Stimulated activated CD8-positive, alpha-beta memory T cell treated with anti-CD3 and anti-CD28 coated beads, Interleukin-4, amount 100 ng/mL, for 1 hour (primary cell): ENCODE measurements at places on chromosomes 16 and 17.
A peak's percentile ranks its signal among the peaks of the same experiment; 100 is the strongest.

GRCh38 chr17:16488186-16488967, 3.6 kb downstream of the LRRC75A start:
- no peak for DNase-seq

- no peak for DNase-seq
Measured at GRCh38 chr16:72138064-72138572, 33.8 kb downstream of the PMFBP1 start.

GRCh38 chr17:57911834-57912673, 43.2 kb downstream of the CUEDC1 start:
- no peak for DNase-seq

DNA sequence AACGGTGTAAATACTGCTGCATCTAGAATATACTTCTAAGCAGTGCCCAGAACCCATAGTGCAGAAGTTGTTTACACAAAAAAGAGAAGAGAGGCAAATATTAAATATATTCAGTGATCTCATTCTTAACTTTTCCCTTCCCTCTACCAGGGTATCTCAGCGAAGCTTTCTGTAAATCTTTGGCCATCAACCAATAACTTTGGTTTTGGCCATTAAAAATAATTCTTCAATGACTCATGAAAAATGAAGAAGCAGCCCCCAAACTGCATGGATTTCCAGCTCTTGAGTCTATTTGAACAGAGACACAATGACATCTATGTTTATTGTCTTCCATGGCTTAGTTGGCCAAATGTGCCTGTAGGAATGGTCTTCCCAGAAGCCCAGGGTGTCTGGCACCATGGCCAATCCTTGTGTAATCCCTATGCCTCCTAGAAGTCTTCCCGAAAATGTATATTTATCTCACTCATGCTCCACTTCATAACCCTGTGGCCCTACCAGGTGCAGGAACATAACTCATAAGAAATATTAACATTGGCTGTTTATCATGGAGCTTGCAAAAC, 646.6 kb downstream of the TOX3 start:
- no peak for DNase-seq

- DNase-seq: no peak
Measured at GRCh38 chr16:10122546-10122945, 59.7 kb downstream of the GRIN2A start.

DNA sequence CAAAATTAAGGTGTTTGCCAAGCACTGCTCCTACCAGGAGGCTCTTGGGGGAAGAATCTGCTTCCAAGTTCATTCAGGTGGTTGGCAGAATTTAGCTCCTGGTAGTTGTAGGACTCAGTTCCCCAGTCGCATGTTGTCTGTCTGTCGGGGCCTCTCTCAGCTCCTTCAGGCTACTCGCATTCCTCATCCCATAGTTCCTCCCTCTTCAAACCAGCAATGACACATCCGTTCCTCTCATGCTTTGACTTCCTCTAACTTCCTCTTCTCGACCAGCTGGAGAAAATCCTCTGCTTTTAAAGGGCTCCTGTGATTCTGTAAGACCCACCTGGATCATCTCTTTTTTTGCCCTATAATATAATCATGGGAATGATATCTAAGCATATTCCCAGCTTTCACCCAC, 108.1 kb downstream of the PMP22 start:
- no peak for DNase-seq

- DNase-seq: no peak
Measured at GRCh38 chr17:46171939-46172338, 21.3 kb downstream of the KANSL1 start.

DNA sequence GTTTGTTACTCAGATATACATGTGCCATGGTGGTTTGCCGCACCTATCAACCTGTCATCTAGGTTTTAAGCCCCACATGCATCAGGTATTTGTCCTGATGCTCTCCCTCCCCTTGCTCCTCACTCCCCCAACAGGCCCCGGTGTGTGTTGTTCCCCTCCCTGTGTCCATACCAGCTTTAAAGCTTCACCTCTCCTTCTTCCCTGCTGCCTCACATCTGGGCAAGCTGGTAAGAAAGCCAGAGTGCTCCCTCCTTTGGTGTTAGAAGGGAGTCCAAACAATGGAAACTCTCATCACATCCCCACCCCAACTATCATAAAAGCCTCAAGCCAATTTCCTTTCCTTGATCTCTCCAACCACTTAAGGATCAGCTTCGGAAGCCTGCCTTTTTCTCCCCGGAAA, 1115.6 kb upstream of the GOT2 start:
- DNase-seq: no peak

GRCh38 chr16:69396187-69397061, 10.6 kb upstream of the TERF2 start:
- peak; percentile 38 for DNase-seq

DNA sequence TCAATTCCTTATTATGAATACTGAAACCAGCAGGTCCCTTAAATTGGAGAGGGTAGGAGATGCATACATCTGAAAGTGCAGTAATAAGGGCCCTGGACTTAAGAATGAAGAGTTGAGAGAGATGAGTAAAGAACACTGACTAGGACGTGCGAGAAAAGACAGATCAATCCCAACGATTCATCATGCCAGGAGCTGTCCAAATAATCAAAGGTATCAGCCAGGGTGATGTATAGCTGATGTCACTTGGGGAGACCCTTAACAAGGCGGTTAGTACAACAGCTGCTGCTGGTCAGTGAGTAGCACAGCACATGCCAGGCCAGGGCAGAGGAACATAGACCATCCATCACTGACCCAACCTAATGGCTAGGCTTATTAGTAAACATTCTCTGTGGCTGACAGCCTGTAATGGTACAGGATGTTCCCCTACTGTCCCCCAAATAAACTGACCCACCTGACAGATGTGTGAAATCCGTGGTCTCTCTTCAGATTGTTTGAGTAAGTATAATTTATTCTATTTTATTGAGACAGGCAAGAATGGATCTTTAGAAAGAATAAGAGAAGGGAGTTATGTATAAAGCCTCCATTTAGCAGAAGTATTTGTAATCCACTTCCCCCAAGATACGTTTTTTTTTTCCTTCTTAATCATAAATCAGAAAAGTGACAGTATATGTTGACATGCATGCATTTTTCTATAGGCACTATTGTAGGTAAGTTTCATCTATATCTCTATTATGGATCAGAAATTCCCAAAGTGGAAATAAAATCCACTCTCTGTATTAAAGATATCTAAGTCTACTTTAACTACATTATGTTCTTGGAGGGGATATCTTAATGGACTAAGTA, 118.4 kb downstream of the SNX11 start:
- DNase-seq: no peak

DNA sequence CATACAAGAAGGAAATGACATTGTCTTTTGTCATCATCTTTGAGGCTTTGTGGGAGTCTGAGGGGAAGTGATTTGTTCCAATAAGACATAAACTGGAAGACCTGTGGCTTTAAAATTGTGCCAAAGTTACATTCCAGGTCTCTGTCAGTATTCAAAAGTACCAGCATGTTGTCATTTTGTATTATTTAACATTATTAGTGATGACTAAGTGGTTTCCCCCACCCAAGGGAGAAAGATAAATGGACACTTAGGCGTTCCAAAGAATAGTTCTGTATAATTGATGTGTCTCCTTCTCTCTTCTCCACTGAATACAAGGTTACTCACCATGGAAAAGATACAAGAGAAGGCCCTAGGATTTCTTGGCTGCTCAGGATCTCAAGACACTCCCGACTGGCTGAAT, 3.8 kb downstream of the CFAP97D1 start:
- DNase-seq: no peak

GRCh38 chr16:11392041-11392581, 46.9 kb downstream of the RMI2 start:
- no peak for DNase-seq

GRCh38 chr16:30488764-30489605, 16.4 kb downstream of the ITGAL start:
- no peak for DNase-seq

DNA sequence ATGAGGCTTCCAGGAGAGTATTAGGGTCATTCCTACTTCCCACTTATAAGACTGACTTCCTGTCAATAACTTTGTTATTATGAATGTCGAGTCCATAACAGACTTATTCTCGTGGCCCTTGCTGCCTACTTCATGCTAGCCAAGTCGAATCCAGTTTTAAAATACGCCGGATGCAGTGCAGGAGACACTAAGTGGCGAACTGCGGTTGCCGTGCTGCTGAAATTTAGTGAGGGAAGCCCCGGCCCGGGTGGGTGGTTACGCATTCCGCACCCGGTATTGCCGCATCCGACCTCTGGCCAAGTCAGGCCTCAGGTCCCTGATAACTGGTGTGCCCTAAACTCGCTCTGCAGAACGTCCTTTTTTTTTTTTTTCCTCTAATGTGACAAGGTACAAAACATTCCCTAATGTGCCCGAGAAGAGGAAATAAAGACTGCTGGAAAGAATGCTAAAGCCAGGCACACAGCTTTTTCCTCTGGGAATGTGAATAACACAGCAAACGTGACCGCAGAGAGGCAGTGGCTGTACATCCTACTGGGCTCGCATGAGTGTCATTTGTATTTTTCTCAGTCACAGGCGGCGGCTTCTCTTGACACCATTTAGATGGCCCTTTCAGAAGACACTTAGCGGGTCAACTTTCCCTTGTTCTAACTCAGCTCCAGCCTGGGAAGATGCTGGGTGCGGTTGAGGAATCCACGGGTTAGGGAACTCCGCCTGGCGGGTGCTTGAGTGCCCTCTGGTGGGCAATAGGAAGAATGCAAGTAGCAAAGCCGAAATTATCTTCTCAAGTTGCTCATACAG, 7.1 kb upstream of the AKTIP start:
- no peak for DNase-seq

DNA sequence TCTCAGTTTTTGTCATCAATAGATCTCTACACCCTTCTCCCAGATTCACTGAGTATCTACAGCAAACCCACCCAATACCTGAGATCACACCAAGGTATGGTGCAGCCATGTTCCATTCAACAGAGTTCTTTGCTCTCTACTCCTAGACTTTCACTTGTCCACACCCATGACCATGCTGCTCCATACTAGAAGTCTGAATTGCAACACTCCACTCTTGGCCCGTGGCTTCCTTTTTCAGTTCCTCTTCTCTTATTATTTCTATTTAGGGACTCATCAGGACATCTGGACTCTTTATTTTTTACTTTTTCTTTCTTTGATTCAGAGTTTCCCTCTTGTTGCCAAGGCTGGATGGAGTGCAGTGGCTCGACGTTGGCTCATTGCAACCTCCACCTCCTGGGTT, 37.1 kb downstream of the YWHAE start:
- DNase-seq: no peak

- DNase-seq: no peak
Measured at GRCh38 chr17:14316126-14316832, 15.4 kb downstream of the HS3ST3B1 start.

- DNase-seq: no peak
Measured at GRCh38 chr17:17025621-17026020, 16.6 kb upstream of the MPRIP start.

DNA sequence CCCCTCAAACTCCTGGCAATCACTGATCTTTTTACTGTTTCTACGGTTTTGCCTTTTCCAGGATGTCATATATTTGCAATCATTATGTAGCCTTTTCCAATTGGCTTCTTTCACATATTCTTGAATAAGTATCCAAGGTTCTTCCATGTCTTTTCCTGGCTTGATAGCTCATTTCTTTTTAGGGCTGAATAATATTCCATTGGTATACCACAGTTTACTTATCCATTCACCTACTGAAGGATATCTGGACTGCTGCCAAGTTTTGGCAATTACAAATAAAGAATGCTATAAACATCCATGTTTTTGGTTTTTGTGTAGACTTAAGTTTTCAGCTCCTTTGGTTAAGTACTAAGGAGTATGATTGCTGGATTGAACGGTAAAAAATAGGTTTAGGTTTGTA, 16.0 kb downstream of the GPATCH8 start:
- DNase-seq: no peak

DNA sequence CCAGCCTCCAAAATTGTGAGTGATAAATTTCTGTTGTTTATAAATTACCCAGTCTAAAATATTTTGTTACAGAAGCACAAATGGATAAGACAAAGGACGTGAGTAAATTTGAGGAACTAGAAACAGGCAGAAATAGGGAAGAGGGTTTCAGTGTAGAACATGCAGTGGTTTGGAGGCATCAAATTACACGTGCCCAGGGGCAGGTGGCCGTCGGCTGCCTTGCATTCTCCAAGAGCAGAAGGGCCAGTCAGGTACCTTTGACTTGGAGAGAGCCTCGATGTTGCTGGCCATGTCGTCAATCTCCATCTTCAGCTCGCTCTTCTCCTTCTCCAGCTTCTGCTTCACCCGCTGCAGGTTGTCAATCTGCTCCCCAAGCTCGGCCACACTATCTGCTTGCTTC, 54.3 kb downstream of the MYH13 start:
- DNase-seq: no peak

DNA sequence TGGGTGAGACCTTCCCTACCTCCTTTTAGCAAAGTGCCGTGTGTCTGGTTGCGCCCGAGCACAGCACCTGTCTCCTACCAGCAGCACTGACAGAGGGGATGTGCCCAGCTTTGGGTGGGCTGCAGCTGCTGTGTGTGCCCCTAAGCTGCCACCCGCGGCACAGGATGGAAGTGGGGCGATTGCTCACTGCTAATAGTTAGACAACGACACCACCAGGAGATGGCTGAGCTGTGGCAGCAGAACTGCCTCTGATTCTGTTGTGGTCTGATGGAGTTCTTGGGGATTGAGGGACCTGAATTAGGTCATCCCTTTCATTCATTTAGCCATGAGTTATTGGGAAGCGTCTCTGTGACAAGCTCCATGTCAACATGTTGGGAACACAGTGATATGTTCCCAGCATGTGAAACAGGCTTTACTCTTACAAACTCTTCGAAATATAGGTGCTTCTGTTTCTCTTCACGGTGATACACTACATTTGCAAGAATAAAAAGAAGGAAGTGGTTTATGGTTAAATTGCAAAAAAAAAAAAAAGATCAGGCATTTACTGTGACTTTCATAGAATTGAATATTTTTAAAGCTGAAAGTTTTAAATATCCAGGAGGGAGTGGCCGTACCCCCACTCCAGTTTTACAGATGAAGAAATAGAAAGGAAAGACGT, 184.4 kb downstream of the MAF start:
- no peak for DNase-seq

DNA sequence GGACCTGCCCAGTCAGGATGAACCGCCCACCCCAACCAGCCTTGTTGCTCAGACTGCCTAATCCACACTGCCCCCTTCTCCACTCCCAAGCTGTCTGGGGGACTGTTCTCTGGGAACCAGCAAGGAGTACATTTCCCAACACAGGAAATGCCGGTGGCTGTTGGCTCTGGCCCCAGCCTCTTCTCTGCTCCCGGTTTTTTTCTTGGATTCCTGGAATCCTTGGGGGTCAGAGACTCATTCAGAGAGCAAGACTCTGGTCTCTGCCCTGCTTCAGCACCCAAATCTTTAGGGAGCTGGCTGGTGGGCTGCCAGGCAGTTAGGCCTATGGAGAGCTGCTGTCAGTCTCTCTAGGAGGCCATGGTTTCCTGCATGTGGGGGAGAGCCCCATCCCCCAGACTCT, 10.8 kb upstream of the MTMR4 start:
- DNase-seq: no peak
